ENCODE measurements at places on chromosomes 2 and 18.

GRCh38 chr2:107108556-107108955, 222.6 kb upstream of the ST6GAL2 start:
- DNase-seq: no peak

- DNase-seq: no peak
Observed at GRCh38 chr2:101751276-101751815, 53.8 kb downstream of the MAP4K4 start.

DNA sequence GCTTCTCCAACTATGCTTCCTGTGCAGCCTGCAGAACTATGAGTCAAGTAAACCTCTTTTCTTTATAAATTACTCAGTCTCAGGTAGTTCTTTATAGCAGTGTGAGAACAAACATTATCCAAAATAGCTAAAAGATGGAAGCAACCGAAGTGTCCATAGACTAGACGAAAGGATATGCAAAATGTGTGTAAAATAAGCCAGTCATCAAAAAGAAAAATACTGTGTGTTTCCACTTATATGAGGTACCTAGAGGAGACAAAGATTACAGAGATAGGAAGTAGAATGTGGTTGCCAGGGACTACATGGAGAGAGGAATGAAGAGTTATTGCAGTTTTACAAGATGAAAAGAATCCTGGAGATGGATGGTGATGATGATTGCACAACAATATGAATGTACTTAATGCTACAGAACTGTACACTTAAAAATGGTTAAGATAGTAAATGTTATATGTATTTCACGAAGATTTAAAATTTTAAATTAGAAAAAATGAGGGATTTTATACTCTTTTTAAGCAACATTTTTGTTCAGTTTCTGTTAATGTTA, 99.3 kb upstream of the FN1 start:
- no peak for DNase-seq

- DNase-seq: no peak
Observed at GRCh38 chr2:190996947-190997346, 17.0 kb downstream of the STAT1 start.

GRCh38 chr2:17363846-17364245, 154.4 kb downstream of the RAD51AP2 start:
- no peak for DNase-seq

DNA sequence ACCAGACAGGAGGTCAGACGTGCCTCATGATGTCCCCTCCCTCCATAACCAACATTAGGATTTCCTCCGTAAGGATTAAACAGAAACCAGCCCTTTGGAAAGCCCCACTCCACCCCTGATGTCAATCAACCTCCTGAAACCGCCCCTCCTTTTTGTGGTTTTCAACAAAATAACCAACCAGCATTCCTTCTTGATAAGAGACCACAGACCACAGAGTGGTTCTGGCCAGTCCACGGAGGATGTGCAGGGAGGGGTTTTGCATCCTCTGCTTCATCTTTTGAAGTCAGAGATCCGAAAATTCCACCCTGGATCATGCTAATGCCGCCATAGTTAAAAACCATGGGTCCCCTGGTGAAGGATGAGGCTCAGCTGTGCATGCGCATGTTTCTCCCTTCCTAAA, 180.0 kb upstream of the CCDC150 start:
- no peak for DNase-seq

DNA sequence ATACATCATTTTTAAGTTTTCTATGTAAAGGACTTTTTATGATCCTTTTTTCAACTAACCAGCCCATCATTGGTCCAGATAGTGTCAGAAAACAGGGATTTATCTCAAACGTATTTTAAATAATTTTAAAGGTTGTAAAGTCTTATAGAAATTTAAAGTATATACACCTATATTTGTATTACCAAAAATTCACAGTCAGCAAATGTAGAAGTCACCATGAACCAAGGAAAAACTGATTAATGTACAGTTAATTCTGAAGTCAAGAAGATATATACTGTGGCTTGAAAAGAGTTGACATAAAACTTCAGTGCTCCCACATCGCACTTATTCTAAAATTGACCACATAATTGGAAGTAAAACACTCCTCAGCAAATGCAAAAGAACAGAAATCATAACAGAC, 52.4 kb upstream of the MAP2 start:
- DNase-seq: no peak

DNA sequence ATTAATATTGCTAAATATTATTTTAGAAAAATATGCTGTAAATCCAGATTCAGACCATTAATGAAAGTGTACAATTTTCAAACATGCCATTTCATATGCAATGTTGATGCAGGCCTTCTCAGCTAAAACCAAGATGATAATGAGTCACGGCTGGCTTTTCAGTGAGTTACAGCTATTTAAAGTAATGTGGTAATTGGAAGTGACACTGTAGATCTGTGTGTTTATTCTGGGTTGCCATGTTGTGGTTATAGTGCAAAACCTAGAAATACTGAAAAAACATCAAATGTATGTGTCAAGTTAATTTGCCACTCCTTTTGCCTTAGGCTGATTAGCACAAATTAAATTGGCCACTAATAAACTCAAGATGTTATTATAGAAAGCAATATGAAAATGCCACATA, 506.6 kb downstream of the ERBB4 start:
- no peak for DNase-seq
